NCI-H1105 (cell line): ENCODE measurements at places on chromosomes 12 and 14.

DNA sequence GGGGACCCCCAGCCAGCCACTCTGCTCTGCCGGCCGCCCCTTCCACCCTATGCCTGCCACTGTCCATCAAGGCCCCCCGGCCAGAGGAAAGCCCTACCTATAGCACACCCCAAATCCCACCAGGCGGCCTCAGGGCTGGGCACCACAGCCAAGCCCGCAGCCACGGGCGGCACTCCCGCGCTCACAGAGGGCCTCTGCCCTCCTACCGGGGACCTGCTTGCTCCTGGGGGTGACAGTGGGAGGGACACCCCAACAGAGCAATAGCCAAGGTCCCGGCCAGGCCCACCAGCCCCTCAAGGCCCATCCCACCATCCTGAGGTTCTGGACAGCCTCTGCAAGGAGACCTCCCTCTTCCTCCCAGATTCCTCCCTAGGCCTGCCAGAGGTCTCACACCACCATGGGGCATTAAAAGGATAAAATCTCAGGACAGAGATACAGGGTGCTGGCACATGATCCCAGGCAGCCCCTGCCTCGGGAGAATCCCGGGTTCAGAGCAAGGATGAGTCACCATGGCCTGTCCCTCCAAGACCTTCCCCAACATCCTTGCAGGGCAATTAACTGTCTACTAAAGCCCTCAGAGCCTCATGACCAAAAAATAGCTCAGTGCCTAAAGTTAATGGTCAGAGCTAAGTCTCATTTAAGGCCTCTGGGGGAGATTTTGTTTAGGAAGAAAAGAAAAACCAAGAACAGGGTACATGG, 17.1 kb downstream of the CCDC85C start:
- DNase-seq = no peak

GRCh38 chr14:54685286-54685845, 118.4 kb downstream of the SAMD4A start:
- DNase-seq = no peak

GRCh38 chr12:10362325-10362724, 27.5 kb downstream of the KLRK1 start:
- DNase-seq = no peak

GRCh38 chr12:14896521-14897169, 11.0 kb upstream of the MGP start:
- no peak for DNase-seq

DNA sequence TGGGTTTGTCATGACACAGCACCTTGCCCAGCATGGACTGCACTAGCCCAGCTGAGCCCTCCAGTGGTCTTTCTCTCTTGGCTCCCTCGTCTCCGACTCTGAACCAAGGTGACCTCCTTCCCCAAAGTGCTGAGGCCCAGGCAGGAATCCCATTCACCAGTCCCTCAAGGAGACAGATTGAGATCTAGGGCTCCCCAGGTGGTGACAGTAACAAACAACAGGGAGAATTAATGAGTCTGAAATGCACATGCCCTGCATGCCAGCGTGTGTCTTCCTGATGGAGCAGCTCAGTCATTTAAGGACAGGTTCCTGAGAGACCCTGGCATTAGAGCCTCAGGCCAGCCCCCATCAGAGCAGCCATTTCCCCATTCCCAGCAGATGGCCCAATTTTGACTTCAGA, 51.4 kb upstream of the OAS1 start:
- no peak for DNase-seq
